ENCODE measurements at places on chromosomes 4 and X.

- DNase-seq: no peak
Observed at GRCh38 chrX:45740291-45740690, 539.6 kb upstream of the DIPK2B start.

- no peak for DNase-seq
Observed at GRCh38 chrX:101659601-101660063, at the start of gene ARMCX2. Gene ARMCX2, minus strand, starts transcription at chrX:101659850. Its CDS starts 2,262 bp downstream, at chrX:101657588.

GRCh38 chr4:960636-961350 is 12.6 kb downstream of the DGKQ start:
- DNase-seq: no peak

- peak; percentile 81 for DNase-seq
Observed at GRCh38 chrX:47232803-47233332, at the start of gene USP11. Gene USP11, plus strand, starts transcription at chrX:47233009. Its CDS starts 35 bp downstream, at chrX:47233044.

GRCh38 chrX:22795671-22796070 is 204.1 kb upstream of the DDX53 start:
- no peak for DNase-seq

DNA sequence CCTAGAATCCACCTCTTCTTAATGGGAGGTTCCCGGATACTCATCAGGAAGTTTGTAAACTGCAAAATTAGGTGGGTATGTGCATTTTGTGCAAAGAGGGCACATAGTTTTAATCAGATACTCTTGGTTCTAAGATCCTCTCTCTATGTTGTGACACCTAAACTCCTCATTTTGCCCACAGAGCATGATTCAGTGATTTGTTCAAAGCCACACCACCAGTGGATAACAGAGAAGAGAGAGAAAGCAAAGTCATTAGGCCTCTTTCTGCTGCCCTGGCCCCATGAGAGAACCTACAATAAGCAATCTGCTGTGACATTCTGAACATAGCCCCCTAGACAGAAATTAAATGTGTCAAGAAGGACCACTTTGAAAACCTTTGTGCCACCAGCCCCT is 72.3 kb upstream of the STIM2 start:
- no peak for DNase-seq

GRCh38 chr4:16123356-16124084 is 39.7 kb upstream of the PROM1 start:
- no peak for DNase-seq

GRCh38 chr4:80611678-80611979 is 276.1 kb downstream of the CFAP299 start:
- no peak for DNase-seq

DNA sequence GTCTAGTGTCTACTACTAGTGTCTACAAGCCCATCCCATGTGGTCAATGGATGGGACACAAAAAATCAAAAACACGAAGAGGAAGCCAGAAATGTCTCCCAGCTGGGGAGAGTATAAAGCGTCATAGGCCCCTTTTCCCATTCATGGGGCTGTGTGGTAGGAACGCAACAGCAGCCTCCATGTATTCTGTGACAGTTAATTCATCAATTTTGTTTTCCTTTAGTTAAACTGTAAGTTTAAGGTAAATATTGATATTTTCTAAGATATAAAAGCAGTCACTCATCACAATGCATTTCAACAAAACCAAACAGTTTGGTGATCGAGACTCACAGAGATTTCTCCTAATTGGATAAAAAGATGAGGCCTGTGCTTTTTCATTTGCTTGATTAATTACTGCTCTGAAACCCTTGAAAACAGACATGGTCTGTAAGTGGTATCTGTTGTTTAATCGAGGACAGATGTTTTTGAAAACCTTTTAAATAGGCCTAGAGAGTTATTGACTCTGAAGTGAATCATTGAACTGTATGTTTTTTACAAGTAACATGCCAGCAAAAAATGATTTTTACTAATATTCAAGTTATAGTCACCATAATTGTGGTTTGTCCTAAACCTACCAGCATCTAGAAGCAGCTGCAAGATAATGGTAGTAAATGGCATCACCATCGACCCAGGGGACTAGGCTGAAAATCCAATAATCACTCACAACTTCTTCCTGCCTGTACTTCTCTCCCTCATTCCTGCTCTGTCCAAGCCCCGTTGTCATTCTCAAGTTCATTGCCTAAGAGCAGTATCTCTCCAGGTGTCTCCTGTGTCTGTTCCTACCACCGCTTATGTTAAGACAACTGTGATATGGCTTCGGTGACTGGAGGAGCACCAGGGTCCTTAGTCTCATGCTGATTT is 87.7 kb upstream of the SHISA3 start:
- DNase-seq: no peak

GRCh38 chr4:74096265-74096980 is 2.6 kb downstream of the CXCL2 start:
- no peak for DNase-seq

DNA sequence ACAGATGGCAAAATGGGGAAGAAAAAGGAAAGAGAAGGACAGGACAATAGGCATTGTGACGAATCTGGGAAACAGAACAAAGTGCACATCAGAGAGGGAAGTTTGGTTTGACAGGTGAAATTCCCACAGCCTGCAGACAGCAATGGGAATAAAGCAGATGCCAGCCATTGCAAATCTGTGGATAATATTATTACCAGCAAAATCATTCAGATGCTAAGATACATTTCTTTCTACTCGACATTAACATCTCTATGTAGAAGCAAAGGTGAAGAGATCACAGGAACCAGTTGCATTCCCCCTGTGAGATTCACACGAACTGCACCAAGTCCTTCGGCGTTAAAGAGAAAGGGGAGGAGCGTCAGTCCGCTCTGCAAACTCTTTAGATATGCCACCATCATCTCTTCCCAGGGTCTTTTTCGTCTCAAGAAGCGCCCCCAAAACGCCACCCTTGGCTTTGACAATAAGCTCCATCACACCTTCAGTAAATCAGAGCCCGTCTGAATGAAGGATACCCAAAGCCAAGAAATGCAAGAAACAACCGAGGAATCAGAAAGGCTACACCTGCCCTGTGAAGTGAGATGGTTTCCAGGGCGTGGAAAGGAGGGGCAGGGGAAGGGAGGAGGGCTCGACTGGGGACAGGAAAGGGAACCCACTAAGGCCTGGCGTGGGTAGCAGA is 1.9 kb downstream of the NEUROG2 start:
- DNase-seq: peak; percentile 72

DNA sequence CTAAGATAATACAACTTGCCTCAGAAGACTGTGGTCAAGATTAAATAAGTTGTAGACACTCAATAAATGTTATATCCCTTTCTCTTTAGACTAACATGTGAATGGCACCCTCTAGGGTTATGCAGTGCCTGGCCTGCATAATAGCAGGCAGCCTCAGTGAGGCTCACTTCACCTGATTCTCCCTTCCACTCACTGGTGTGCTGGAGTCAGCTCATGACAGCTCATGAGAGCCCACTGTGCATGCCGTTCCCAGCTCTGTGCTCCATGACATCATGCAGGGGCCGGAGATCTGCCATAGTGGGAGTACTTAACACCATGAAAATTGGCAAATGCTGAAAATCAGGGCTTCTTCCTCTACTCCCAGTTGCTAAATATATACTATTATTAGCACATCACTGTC is 64.5 kb downstream of the TEC start:
- DNase-seq: no peak

DNA sequence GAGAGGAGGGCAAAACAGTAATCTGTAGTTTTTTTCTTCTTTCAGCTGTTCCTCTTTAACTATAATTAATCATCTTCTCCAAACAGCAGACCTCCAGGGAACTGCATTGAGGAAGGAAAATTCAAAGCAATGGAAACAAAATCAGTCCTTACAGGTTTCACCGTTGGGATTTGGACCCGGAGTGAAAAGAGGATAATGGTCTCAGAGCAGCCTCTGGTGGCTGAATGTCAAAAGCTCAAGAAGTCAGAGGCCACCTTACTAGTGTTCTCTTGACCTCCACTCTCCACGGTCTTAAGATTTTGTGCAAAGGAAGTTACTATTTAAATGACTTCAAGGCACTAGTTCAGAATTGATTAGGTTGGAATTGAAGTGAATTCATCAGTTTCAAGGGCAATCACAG is 16.0 kb upstream of the MID1 start:
- DNase-seq: no peak

- DNase-seq: no peak
Observed at GRCh38 chr4:8235224-8235623, 34.3 kb upstream of the HTRA3 start.

GRCh38 chr4:185143601-185143969 is 519 bp downstream of the SLC25A4 start:
- no peak for DNase-seq

GRCh38 chrX:134469486-134469885 is 9.5 kb downstream of the HPRT1 start:
- DNase-seq: no peak

GRCh38 chr4:87529187-87529586 is at the start of gene SPARCL1:
Gene SPARCL1, minus strand, starts transcription at chr4:87529376. Its CDS starts 29,802 bp downstream, at chr4:87499574.
- DNase-seq: no peak

GRCh38 chr4:65023883-65024670 is 614.8 kb upstream of the TECRL start:
- no peak for DNase-seq

DNA sequence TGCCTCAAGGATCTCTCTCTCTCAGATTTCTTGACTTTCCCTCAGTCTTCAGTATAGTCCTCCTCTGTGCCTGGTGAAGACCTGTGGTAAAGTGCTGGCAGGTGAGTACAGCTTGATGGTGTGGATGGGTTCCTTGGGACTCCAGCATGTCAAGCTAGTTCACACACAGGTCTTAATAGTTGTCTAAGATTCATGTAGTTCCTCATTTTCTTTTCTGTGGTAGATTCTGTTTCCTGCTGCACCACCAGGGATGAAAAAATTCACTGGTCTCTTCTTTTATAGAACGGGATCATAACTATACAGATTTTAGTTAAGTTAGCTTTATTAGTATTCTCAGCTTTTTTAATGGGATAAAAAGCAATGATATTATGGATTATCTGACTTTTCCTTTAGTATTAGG is 32.5 kb upstream of the PAQR3 start:
- no peak for DNase-seq

- DNase-seq: no peak
Observed at GRCh38 chr4:36422607-36423006, 141.2 kb downstream of the DTHD1 start.

Measured in activated CD4-positive, alpha-beta T cell treated with anti-CD3 and anti-CD28 coated beads, Interleukin-2, amount 10 ng/mL, durations not matched to agents 24 days and 14 days (primary cell).